ENCODE measurements at places on chromosomes 6 and 20. TPM values are rescaled to one million over a fixed set of nuclear protein-coding genes. Genes with fewer than 3 reads are reported as not detected.
A peak's percentile ranks its signal among the peaks of the same experiment; 100 is the strongest.

Gene CEBPB
- 177 TPM for total RNA-seq

Gene REM1
- total RNA-seq, result not detected

Gene PHACTR1
- total RNA-seq, result not detected

Gene KHDRBS2
- total RNA-seq, result not detected

Gene PPP1R3G
- total RNA-seq, result 0.03 TPM

Gene UST
- total RNA-seq, result 3.1 TPM

Gene OOEP
- not detected for total RNA-seq

Gene PPIL6
- total RNA-seq, result 0.48 TPM

Gene PPP1R16B
- total RNA-seq, result not detected

Gene MUC21
- not detected for total RNA-seq

GRCh38 chr6:46972531-46972930, 50.8 kb upstream of the ADGRF5 start:
- DNase-seq, result no peak

DNA sequence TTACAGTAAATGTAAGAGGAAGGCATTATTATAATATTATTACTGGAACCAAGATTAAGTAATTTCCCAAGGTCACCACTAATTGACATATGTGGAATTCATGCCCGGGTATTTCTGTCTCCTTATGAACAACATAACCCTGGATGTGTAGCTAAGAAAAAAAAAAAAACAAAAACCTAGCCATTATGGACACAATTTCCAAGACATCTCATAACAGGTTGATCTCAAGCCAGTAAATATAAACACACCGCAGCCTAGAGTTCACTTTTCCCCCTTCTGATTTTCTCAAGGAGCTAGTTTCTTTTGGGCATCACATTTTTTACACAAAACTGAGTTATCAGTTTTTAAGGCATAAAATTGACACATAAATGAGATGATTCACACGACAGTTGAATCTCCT, 306.5 kb upstream of the RSPO3 start:
- no peak for DNase-seq

GRCh38 chr6:73264446-73264845, 1.4 kb upstream of the KHDC1 start:
- peak; percentile 5 for DNase-seq

- no peak for DNase-seq
Observed at GRCh38 chr6:108210556-108210955, 44.7 kb downstream of the NR2E1 start.

GRCh38 chr20:17223553-17223952, 3.3 kb upstream of the PCSK2 start:
- DNase-seq, result no peak

GRCh38 chr6:44820759-44821158, 433.3 kb downstream of the CDC5L start:
- DNase-seq, result no peak

DNA sequence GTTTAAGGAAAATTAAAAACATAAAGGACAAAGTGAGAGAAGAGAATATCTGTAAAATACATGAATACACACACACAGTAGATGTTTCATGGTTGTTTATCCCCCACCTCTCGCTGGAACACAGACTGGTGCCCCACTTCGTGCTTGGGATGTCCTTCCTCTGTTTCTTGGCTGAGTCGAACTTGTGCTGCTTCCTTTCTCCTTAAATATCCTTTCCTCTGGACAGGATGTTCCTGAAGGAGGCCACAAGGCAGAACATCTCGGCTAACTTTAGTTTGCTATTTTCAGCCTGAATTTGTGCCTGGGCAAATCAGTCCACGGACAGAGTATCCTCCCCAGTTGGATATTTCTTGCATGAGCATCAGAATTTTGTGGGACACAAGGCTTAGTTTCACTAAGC, 54.7 kb upstream of the ZMYND8 start:
- no peak for DNase-seq

DNA sequence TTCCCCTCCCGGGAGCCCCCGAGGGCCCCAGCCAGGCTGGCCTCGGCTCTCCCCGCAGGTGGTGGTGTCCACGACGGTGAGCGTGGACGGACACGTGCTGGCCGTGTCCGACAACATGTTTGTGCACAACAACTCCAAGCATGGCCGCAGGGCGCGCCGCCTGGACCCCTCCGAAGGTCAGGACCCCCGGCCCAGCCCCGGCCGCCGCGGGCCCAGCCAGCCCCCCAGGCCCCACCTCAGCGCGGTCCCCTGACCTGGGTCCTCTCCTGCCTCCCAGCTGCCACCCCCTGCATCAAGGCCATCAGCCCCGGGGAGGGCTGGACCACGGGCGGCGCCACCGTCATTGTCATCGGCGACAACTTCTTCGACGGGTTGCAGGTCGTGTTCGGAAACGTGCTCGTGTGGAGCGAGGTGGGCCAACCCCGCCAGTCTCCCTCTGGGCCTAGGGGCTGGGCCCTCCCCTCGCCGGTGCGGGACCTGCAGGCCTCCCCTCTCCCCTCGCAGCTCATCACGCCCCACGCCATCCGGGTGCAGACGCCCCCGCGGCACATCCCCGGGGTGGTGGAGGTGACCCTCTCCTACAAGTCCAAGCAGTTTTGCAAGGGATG, 51.0 kb downstream of the CPXM1 start:
- no peak for DNase-seq

- no peak for DNase-seq
Observed at GRCh38 chr20:37956107-37956585, 53.2 kb downstream of the VSTM2L start.

DNA sequence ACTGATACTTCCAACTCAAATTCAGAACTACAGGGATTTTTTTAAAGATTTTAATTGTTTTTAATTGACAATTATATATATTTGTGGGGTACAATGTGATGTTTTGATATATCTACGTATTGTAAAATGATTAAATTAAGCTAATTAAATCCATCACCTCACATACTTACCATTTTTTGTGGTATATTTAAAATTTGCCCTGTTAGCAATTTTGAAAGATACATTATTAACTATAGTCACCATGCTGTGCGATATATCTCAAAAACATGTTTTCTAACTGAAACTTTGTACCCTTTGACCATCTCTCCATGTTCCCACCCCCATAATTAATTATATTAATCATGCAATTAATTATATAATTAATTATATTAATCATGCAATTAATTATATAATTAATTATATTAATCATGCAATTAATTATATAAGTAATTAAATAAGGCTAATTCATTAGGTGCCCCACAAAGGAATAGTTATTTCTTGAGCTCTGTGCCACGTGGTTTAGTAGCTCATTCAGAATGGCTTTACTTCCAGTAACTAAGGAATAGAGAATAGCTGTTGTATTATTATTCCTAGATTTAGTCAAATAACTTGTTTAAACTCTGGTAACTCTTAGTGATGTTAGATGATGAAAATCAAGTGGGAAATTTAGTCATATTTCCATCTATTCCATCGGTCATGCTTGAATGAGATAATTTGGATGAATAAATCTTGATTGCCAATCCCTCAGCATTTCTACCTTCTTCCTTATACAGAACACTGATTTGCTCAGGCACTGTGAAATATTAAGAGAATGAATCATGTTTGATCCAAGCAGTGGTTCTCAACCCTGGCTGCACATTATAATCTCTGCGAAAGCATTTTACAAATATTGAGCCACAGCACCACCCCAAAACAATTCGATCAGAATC, 25.1 kb downstream of the LOC128125822 start:
- no peak for DNase-seq

DNA sequence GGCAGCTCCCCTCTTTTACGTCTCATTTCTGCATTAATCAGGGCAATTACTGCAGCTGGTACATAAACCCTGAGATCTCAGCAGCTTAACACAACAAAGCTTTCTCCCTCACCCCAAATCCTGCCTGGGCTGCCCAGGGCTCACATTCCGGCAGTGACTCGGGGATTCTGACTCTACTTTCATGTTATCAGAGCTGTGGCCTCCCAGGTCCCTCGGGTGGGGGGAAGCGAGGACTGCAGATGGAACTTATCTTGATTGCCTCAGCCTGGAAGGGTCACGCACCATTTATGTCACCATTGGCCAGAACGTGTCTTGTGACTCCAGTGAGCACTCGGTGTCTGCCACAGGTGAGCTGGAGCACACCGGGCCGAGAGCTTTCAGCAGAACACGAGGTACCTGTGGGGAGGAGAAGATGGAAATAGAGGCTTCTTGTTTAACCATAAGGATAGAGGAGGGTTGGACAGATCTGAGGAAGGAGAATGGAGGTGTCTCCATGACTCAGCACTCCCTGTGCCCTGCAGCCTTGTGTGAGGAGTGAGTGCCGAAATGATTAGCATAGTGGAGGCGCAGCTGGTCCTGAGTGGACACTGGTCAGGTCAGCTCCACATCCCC, 88.5 kb upstream of the EXOC2 start:
- no peak for DNase-seq

GRCh38 chr6:144106206-144106605, 10.8 kb upstream of the SF3B5 start:
- DNase-seq, result no peak

DNA sequence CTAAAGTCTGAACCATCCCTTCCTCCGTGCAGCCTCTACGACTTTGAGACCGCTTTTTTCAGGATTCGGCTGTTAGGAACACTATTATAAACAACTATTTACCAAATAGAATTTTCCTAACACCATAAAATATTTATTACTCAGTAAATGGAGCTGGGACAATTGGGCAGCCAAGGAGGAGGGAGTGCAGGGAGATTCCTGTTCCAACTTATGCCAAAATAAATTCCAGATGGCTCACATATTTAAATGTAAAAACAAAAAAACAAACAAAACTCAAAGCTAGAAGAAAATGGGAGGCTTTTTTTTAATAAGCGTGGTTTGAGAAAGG, 48.1 kb downstream of the TCP11 start:
- no peak for DNase-seq

DNA sequence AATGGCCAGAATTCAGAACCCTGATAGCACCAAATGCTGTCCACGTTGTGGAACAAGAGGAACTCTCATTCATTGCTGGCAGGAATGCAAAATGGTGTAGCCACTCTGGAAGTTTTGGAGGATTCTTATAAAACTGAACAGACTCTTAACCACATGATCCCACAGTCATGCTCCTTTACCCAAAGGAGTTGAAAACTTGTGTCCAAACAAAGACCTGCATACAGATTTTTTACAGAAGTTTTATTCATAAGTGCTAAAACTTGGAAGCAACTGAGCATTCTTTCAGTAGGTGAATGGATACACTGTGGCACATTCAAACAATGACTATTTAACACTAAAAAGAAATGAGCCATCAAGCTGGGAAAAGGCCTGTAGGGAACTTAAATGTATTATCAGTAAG, 32.5 kb downstream of the PREP start:
- no peak for DNase-seq

DNA sequence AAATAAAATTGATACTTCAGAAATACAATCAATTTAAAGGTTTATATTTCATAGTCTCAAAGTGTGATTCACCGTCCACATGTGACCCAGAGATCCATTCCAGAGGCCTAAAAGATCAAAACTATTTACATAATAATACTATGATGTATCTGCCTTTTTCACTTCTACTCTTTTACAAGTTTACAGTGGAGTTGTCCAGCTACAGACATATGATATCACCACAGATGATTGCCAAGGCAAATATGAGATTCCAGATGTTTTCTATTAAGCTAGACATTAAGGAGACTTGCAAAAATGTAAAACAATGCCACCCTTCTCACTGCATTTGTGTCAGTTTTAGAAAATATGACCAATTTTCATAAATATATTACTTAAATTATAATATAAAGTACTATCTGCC, 443.7 kb downstream of the GJA1 start:
- DNase-seq, result no peak

- peak; percentile 61 for DNase-seq
Observed at GRCh38 chr6:154732538-154733182, 556 bp upstream of the SCAF8 start.

DNA sequence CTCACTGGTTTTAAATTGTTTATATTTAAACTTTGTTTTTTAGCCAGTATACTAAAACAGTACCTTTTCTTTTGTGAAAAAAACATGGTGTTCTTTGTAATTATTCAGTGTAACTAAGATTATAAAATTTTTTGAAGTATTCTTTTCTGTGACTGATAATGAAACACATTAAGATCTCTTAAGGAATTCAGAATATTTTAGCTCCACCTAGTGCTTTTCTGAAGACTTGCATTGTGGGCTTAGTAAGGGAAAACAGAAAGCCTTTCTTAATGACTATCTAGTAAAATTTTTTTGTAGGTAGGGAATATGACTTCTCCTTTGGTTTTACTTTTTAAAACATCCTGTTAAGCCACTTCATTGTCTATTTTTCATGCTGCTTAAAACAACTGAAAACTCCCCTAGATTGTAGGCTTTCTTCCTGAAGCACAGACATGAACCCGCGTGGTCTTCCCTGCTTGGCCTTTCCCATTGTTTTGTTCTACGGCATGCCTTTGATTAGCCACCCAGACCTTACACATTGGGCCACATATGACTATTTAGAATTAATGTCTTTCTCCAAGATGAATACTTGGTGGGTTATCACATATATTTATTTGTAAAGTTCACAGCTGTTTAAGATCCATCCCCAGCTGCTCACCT, 72.1 kb downstream of the AFDN start:
- DNase-seq, result peak; percentile 51

GRCh38 chr6:2651536-2651935, 99.2 kb downstream of the MYLK4 start:
- DNase-seq, result no peak

DNA sequence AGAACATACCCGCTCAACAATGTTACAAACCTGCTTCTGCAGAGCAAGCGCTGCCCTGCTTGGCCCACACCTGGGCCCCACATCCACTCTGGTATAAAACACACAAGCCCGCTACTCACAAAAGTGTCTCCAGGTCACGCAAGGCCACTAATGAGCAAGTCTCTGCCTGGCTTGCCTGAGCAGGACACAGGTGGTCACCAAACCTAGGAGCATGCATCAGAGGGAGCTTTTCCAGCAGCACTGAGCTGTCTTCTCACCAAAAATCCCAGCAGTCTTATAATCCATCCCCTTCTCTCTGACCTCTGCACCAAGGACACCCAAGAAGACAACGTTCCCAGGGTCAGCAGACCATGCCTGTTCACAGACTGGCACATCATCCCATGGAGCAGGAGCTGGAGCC, 100.8 kb downstream of the DLL1 start:
- DNase-seq, result no peak

DNA sequence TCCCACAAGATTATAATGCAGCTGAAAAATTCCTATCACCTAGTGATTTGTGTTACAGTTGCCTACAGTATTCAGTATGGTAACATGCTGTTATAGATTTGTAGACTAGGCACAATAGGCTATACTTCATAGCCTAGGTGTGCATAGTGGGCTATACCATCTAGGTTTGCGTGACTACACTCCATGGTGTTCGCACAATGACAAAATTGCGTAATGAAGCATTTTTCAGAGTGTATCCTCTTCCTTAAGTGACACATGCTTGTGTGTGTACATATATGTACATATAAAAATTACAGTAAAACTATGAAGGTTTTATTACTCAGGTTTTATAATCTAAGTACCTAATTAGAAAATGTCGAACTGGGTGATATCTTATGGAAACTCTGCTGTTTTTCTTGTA, 133.0 kb downstream of the FARS2 start:
- DNase-seq, result no peak

- no peak for DNase-seq
Observed at GRCh38 chr6:138424004-138424904, 20.2 kb downstream of the HEBP2 start.

DNA sequence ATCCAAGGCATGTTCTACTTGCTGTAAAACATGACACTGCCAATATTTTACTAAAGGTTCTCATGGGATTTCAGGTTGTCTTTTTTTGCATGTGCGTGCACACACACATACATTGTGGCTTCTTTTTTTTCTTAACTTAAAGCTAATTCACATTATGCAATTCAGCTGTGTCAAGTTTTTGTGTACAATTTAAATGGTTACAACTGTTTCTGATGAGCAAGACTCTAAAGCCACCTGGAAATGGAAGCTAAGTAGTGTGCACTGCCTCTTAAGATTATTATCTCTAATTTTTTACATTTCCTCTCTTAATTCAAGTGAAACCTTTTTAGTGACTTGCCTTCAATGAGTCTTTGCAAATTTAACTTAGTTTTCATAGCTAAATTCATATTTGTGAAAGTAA, 75.3 kb downstream of the TULP4 start:
- no peak for DNase-seq
